ENCODE measurements at places on chromosomes 11 and 22.

GRCh38 chr11:122189229-122189628 lies 73.2 kb upstream of the BLID start:
- no peak for DNase-seq

GRCh38 chr22:50444663-50445062 lies 30.2 kb downstream of the SBF1 start:
- DNase-seq, result no peak

DNA sequence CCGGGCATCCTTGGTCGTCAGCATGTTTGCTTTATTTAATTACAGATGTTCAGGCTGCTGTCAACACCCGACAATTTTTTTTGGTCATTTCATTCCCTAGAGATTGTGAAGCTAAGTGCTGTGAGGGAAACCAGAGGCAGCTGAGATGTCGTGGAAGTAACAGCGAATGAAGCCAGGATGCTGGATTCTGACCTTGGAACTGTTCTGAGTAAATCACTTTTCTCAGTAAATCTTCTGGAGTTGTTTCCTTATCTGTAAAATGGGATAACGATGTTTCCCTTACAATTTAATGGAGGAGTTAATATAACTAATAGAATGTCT lies 390 bp upstream of the CKAP5 start:
- DNase-seq, result no peak

DNA sequence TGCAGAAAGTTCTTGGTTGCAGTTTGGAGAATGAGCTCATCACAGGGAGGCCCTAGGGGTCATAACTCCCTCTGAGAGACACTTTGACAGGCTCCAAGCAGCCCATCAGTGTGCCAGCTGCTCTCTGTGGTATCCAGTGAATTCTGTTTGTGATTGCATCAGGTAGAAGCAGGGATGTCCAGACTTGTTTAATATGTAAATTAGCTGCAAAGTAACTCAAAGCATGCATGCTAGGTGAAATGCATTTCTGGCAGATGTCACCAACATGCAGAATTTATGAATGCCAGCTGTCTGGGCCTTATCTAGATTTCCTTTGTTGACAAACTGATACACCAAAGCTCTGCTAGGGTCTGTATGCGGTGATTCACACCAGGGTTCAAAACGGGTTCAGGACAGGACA lies 123.6 kb upstream of the MTNR1B start:
- no peak for DNase-seq

GRCh38 chr22:29831186-29831921 lies 6.7 kb downstream of the ASCC2 start:
- no peak for DNase-seq

- DNase-seq, result no peak
Measured at GRCh38 chr22:24576778-24577177, 16.1 kb downstream of the LRRC75B start.

DNA sequence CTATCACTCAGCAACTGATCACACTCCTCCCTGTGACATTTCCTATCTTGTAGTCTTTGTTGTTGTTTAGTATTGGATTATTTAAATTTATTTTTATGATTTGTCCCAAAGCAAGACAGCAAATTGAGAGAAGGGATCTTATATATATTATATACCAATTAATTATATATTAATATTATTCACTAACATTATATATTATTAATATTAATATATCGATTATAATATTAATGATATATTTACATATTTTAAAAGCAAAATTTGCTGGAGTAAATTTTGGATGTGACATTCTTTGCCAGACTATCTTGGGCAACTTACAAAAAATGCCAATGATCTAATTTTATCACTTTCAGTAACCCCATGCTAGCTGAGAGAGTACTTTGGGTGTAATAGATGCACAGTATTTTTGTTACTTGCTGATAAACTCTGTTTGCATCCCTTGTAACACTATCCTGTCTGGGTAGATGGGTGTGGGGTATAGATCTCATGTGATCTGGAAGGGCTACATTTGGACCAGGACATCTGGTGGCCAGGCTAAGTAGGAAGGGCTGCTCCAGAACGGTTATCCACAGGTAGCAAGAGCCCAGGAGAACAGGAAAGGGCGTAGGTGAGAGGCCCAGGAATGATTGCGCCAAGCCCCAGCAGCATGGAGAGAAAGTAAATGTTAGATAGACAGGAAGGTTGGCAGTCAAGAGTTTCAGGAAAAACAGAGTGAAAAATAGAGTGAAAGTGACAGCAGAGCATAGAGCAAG lies 608.6 kb upstream of the KIRREL3 start:
- DNase-seq, result no peak

GRCh38 chr11:69204246-69204940 lies 48.7 kb downstream of the SMIM38 start:
- no peak for DNase-seq

DNA sequence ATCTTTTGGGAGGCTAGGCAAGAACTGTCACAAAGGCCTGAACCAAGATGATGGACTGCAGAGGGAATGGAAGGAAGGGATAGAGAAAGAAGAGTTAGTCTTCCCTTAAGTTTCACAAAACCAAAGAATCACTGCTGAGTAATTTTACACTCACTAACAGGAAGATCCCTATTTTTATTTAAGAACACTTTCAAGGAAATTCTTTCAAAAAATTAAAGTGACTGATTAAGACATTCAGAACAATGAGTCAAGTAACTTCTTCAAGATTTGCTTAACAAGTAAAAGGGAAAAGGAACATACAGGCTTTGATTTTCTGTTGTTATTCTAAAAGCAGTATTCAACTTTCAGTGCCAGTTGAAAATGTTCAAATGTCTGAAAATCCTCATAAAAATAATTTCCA lies 3.1 kb downstream of the PITPNB start:
- no peak for DNase-seq

- DNase-seq, result no peak
Measured at GRCh38 chr11:68541116-68541515, 80.6 kb downstream of the PPP6R3 start.
